ENCODE measurements at places on chromosomes 13 and 19.

- no peak for DNase-seq
Measured at GRCh38 chr19:1907563-1908363, 2.6 kb downstream of the ADAT3 start.

DNA sequence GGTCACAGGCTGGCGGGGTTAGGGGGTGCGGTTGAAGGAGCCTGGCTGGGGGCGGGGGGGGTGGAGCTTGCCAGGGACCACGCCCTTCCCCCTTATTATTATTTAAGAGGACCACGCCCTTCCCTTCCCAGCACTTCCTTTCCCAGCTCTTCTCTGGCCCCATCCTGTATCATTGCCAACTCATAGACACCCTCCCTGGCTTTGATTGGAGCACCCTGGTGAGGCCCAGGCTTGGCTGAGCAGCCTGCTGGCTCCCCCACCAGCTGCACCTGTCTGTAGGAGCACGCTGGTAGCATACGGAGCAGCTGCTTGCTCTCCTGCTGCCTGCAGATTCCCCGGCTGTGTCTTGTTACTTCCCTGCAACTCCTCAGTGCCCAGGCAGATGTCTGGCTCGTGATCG lies 62.5 kb upstream of the PDX1 start:
- no peak for DNase-seq

DNA sequence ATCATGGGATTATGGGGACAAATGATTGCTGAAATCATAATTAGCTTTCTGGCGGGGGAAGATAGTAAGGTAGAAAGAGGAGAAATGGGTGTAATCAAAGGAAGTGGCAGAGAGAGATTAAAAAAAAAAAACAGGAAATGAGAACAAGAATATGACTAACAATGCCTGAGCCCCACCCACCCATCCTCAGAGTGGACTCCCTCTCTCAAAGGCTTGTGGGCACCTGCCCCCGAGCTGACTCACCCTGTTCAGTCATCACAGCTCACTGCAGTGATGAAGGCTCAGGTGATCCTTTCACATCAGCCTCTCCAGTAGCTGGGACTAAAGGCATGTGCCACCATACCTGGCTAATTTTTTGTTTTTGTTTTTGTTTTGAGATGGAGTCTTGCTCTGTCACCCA lies 26.4 kb upstream of the TPT1 start:
- DNase-seq = peak; percentile 34

- DNase-seq = no peak
Measured at GRCh38 chr19:55820037-55820436, 11.8 kb downstream of the NLRP11 start.

DNA sequence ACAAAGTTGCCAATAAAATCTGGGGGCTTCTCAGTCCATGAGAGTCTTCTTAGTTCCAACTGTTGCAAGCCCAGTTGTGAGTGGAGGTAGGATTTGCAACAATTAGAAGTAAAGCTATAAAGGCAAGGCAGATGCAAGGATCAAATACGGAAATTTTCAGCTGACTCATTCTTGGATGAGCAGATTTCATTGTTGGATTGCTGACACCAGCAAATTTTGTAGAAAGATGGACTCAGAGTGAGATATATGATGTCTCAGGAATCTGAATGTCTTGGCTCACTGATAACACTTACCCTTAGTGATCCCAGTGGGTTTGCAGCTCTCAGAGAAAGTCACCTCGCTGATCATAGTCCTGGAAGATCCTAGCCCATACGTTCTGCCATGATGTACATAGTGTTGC lies 209.0 kb downstream of the GPC6 start:
- no peak for DNase-seq

DNA sequence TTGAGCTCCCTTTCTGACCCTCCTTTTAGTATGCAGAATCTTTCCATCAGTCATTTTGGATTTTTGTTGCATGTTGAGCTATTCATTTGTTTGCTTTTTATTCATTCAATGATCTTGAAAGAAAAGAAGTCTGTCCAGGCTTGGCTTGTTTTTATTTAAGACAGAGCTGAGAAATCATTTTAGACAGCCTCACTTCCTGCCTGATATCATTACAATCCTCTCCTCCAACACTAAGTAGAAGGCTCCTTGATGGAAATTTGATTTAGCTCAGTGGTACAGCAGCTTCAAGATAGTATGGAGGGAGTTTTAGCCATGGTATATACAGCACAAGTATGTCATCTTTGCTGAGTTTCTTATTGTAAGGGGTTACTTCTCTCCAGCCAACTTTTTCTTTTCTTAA lies 28.4 kb downstream of the MBNL2 start:
- DNase-seq = no peak

GRCh38 chr13:39596685-39597084 lies 6.3 kb downstream of the LHFPL6 start:
- no peak for DNase-seq

- DNase-seq = no peak
Measured at GRCh38 chr19:58227964-58228584, 640 bp upstream of the ZNF544 start.

- DNase-seq = no peak
Measured at GRCh38 chr19:39074942-39075341, 9.2 kb upstream of the ACP7 start.

- no peak for DNase-seq
Measured at GRCh38 chr19:15456871-15457700, 7.3 kb downstream of the RASAL3 start.

GRCh38 chr19:47158879-47159503 lies 28.4 kb downstream of the SAE1 start:
- no peak for DNase-seq

DNA sequence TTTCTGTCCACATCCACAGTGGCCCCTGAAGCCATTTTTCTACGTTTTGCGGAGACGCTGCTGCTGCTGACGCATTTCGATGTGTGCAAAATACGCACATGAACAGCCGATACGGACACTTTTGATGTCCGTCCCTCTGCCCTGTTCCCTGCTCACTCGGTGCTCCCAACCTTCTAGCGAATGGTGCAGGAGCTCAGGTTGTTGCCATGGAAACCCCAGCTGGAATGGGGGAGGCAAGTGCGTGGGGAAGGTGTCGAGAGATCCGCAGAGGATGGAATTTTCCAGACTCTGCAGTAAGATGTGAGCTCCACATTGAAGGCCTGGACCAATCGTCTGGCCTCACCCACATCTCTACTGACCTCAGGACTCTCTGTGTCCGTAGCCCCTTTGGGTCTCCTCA lies 109.2 kb upstream of the USP29 start:
- DNase-seq = no peak

- DNase-seq = no peak
Measured at GRCh38 chr13:31697290-31697689, 42.0 kb upstream of the RXFP2 start.
